ENCODE measurements at places on chromosomes 3 and 15. TPM values are rescaled to one million over a fixed set of nuclear protein-coding genes. Genes with fewer than 3 reads are reported as not detected.

DNA sequence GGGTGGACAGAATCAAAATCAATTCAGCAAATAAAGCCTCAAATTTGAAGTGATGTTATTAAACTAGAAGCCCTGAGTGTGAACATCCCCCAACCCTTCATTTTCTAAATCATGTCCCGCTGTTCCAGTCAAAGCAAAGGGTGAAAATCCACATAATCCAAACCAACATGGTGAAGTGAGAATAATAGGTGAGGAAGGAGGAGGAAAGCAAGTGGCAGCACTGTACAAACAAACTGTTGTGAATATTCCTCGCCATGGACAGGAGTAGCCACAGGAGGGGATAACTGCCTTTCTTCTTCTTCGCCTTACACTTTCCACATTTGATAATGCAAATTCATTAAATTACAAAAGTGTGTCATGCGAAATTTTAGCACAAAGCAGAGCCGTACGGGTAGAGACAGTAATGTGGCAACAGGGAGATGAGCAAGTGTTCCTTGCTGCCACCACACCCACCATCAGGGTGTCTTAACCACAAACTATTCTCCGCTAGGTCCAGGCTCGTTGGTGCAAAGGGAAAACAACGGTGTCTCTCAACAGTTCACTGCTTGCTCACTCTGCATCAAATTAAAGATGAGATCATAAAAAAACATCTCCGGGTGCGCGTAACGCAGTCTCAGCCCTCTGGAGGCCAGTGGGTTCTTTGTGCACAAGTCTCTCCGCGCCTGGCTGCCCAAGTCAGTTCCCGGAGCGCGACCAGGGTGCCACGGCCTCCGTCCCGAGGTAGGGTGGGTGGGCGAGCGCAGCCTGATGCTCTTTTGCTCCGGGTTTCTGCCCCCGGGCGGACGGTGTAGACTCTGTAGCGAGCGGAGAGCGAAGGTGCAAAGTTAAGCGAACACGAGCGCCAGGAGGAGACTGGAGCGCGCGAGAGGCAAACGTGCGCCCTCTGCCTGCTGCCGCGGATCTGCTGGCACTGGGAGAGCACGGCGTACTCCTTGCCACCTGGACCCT lies 6.7 kb downstream of the EPHA3 start:
- H3K4me1 ChIP-seq, result peaks cover 2% of the 10 kb centered on the region
- no peaks in the 10 kb centered on the region for H3K36me3 ChIP-seq
- peak overlapping the region; percentile 39 for H3K4me3 ChIP-seq
- DNase-seq, result peak; percentile 69
- H3K27me3 ChIP-seq, result no peaks in the 10 kb centered on the region

ADGRG7 gene
- total RNA-seq, result not detected

- H3K27ac ChIP-seq, result no peak overlapping the region
- no peak overlapping the region for H3K4me3 ChIP-seq
- DNase-seq, result no peak
- H3K27me3 ChIP-seq, result no peaks in the 10 kb centered on the region
- H3K36me3 ChIP-seq, result no peaks in the 10 kb centered on the region
These were observed 112.0 kb upstream of the TJP1 start for GRCh38 chr15:29934251-29934650.

GRCh38 chr15:80844011-80844732 lies 65.0 kb downstream of the CEMIP start:
- H3K27me3 ChIP-seq, result no peaks in the 10 kb centered on the region
- no peak overlapping the region for H3K4me3 ChIP-seq
- no peak overlapping the region for H3K27ac ChIP-seq
- peaks cover 8% of the 10 kb centered on the region for H3K4me1 ChIP-seq
- H3K36me3 ChIP-seq, result no peaks in the 10 kb centered on the region

DNA sequence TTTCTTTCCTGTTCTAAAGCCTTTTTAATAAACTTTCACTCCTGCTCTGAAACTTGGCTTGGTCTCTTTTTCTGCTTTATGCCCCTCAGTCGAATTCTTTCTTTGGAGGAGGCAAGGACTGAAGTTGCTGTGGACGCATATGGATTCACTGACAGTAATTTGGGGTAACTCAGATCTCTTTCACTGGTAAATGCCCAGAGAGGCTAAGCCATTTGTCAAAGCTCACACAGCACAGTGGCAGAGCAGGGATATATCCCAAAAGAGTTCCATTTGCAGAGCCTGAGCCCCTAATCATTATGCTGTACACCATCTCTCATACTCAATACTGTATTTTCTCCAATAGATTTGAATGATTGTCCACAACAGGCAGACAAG lies 72.3 kb upstream of the GALNT15 start:
- H3K27ac ChIP-seq, result no peak overlapping the region
- H3K27me3 ChIP-seq, result no peaks in the 10 kb centered on the region
- no peaks in the 10 kb centered on the region for H3K36me3 ChIP-seq
- H3K4me1 ChIP-seq, result peaks cover 5% of the 10 kb centered on the region

GRCh38 chr3:140580746-140581145 lies 97.1 kb upstream of the TRIM42 start:
- H3K4me3 ChIP-seq, result no peak overlapping the region
- no peak overlapping the region for H3K27ac ChIP-seq
- H3K4me1 ChIP-seq, result no peaks in the 10 kb centered on the region
- H3K27me3 ChIP-seq, result no peaks in the 10 kb centered on the region
- no peak for DNase-seq

DNA sequence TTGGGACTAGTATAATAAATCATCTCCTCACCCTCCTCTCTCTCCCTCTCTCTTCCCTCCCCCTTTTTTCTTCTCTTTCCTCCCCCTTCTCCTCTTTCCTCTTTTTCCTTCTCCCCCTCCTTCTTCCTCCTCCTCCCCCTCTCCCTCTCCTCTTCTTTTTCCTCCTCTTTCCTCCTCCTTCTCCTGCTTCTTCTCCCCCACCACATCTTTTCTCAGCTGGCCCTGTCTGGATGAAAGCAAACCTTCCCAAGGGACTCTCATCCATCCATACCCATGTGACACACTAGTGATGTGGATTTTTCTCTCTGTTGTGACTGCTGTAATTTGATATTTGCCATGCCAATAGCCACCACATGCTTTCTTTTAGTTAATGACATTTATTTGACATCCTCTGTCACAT lies 127.2 kb downstream of the EBLN2 start:
- H3K36me3 ChIP-seq, result no peaks in the 10 kb centered on the region
- no peak overlapping the region for H3K27ac ChIP-seq
- no peak for DNase-seq
- no peaks in the 10 kb centered on the region for H3K4me1 ChIP-seq
- no peaks in the 10 kb centered on the region for H3K27me3 ChIP-seq
- no peak overlapping the region for H3K4me3 ChIP-seq

DNA sequence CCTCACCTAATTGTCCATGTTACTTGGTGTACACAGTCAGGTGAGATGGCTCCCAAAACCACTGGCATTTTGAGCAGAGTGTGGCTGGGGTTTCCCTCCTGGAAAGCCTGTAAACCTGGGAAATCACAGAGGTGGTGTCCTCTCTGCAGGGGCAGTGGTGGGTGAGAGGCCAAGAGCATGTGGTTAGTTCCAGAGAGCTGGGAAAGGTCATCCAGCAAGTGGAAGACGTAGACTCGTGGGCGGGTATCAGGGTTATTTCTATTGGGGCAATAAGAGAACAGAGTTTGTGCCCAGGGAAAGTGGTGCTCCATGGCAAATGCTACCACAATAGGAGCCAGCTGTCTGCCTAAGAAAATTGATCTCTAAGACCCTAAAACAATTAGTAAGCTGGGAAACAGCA lies 44.6 kb upstream of the LIMD1 start:
- DNase-seq, result no peak
- H3K36me3 ChIP-seq, result no peaks in the 10 kb centered on the region
- no peaks in the 10 kb centered on the region for H3K27me3 ChIP-seq
- H3K4me3 ChIP-seq, result no peak overlapping the region
- peaks cover 25% of the 10 kb centered on the region for H3K4me1 ChIP-seq

DNA sequence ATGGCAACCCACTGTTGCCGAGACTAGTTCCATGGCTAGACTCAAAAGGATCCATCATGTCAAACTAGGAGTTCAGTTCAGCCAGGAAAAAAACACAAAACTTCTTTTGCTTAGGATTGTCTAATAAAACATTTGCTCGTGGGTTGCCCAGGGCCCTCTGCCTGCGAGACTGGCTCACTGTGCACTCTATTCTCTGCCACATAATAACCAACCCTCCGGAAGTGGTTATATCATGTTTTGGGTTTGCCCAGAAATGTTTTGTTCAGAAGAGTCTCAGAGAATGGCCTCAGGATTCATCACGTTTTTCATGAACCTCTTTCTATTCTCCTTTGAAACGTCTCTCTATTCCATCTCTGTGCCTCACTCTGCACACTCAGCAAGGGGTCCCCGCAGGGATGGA lies 216.1 kb downstream of the SV2B start:
- H3K4me1 ChIP-seq, result no peaks in the 10 kb centered on the region
- no peak overlapping the region for H3K4me3 ChIP-seq
- no peaks in the 10 kb centered on the region for H3K36me3 ChIP-seq
- H3K27me3 ChIP-seq, result no peaks in the 10 kb centered on the region
- DNase-seq, result no peak

DNA sequence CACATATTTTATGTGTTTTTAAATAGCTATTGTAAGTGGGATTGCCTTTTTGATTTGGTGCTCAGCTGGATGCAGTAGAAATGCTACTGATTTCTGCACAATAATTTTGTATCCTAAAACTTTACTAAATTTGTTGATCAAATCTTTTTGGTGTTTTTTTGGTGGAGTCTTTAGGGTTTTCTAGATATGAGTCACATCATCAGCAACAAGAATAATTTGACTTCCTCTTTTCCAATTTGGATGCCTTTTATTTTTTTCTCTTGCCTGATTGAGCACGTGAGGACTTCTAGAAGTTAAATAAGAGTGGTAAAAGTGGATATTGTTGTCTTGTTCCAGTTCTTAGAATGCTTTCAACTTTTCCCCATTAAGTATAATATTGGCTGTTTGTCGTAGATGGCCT lies 51.3 kb downstream of the TLNRD1 start:
- H3K27ac ChIP-seq, result no peak overlapping the region
- no peaks in the 10 kb centered on the region for H3K36me3 ChIP-seq
- H3K4me1 ChIP-seq, result no peaks in the 10 kb centered on the region
- H3K27me3 ChIP-seq, result no peaks in the 10 kb centered on the region

CNTN4 gene
- 16.7 TPM for total RNA-seq

TMEM266 gene
- total RNA-seq, result not detected

DNA sequence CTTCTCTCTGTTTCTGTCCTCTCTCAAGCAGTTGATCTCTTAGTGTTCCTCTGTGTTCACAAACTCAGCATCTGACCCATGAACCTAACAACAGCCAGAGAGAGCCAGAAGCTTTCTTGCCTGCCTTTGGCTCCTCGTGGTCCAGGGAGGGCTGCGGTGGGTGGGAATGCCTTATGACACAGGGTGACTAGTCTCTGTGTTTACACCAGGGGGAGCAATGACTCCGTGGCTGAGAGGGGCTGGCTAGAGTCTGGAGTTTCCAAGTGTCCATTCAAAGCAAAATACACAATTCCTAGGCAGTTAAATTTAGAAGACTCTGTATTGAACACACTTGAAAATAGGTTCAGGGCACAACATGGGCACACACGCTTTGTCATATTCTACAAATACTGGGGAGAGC lies 370.0 kb upstream of the FRG2C start:
- DNase-seq, result peak; percentile 39
- no peak overlapping the region for H3K27ac ChIP-seq
- H3K4me3 ChIP-seq, result no peak overlapping the region
- H3K36me3 ChIP-seq, result no peaks in the 10 kb centered on the region
- no peaks in the 10 kb centered on the region for H3K4me1 ChIP-seq

DNA sequence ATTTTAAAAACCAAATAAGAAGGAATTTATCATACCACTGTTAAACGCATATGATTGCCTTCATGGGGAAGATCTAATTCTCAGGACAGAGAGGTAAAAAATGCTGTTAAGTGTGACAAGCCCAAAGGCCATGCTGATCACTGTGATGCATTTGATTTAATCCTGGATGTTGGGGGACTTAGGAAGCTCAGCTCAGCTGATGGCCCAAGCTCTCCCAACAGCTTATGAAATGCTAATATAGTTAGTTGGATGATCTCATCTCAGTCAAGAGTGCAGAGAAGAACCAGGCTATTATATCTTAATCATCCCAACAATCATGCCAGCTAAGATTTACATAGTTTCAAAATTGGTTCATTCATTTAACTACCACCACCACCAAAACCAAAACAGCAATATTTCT lies 340.0 kb downstream of the IL20RB start:
- H3K27me3 ChIP-seq, result no peaks in the 10 kb centered on the region
- DNase-seq, result no peak
- H3K27ac ChIP-seq, result no peak overlapping the region
- H3K4me1 ChIP-seq, result no peaks in the 10 kb centered on the region
- H3K4me3 ChIP-seq, result no peak overlapping the region

DNA sequence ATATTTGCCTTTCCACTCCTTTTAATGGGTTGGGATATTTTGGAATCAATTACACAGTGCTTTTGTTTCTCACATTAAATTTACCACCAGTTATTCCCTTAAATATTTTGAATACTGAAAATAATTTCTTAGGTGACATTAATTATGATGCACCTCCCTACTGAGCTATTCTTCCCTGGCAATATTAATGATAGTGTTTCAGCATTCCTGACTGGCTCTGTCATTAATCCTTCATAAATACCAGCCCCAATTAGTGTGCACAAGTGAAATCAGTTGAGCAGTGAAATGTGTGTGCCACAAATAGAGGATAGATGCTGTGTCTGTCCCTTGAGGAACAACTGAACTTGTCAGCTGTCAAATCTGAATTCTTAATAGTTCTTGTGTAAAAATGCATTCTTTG lies 304.0 kb downstream of the CACNA2D3 start:
- no peaks in the 10 kb centered on the region for H3K27me3 ChIP-seq
- no peaks in the 10 kb centered on the region for H3K36me3 ChIP-seq
- no peak overlapping the region for H3K4me3 ChIP-seq
- no peak for DNase-seq
- H3K27ac ChIP-seq, result no peak overlapping the region

DNA sequence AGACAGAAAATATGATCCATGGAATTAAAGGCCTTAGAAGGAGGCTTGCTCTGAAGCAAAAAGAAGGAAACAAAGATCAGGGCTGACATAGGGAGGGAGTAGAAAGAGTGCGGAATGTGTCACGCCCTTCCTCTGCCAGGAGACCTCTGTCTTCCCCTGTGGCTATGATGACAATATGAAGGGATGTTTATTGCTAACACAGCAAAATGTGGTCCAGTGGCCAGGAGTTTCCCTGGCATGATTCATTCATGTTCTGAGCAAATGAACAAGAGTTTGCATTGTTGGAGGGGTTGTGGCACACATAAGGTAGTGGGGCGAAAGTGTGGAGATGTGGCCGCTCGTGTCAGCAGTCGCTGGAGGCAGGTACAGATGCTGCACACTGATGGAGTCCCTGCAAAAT lies 169.4 kb downstream of the SHQ1 start:
- no peaks in the 10 kb centered on the region for H3K36me3 ChIP-seq
- H3K27me3 ChIP-seq, result no peaks in the 10 kb centered on the region
- no peak overlapping the region for H3K27ac ChIP-seq
- no peak for DNase-seq
- no peak overlapping the region for H3K4me3 ChIP-seq

- H3K27me3 ChIP-seq, result no peaks in the 10 kb centered on the region
- DNase-seq, result no peak
- peaks cover 3% of the 10 kb centered on the region for H3K4me1 ChIP-seq
- no peaks in the 10 kb centered on the region for H3K36me3 ChIP-seq
These were observed 58.1 kb downstream of the DNAH1 start for GRCh38 chr3:52374173-52374572.

SSUH2 gene
- 0.43 TPM for total RNA-seq

GRCh38 chr15:39598186-39598850 lies 17.4 kb downstream of the THBS1 start:
- H3K27ac ChIP-seq, result no peak overlapping the region
- H3K36me3 ChIP-seq, result no peaks in the 10 kb centered on the region
- no peak for DNase-seq
- no peaks in the 10 kb centered on the region for H3K27me3 ChIP-seq
- H3K4me1 ChIP-seq, result peaks cover 1% of the 10 kb centered on the region
- H3K4me3 ChIP-seq, result no peak overlapping the region

Measured in ovary (tissue), 10 donors.